ENCODE measurements at places on chromosomes 3 and 15.

DNA sequence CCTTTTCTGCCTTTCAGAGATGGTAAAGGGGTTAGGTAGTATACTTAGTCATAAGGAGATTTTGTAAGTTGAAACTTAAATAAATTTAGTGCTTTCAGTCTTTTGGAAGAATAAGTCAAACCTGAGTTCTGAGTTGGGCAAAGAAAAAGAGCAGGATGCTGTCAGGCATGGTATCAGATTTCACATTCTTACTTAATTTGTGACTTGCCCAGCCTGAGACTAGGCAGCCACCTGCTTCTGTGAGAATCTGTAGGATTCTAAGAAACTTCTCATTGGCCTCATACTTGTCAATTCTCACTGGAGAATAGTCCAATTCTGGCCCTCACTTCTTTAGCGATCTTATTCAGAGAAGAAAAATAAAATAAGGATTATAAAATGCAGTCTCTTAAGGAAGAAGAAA, 577.5 kb downstream of the DIPK2A start:
- DNase-seq, result no peak

- DNase-seq, result no peak
Measured at GRCh38 chr3:87867001-87867400, 191.8 kb downstream of the CGGBP1 start.

DNA sequence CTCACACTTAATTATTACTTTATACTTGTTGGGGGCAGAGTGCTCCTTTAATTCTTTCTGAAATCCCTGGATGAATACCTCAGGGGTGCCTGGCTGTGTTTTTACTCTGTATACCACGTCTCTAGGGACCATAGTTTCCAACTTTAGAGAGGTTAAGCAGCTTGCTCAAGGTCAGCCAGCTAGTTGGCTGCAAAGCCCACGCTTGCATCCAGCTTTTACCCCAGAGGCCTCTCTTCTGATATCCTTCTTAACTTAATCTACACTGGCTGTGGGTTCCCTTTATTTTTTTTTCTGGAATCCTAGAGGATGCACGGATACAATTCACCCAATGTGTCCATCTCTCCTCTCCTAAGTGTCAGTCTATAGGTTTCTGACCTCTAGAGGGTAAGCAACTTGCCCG, 1.4 kb downstream of the PDZRN3 start:
- DNase-seq, result no peak

DNA sequence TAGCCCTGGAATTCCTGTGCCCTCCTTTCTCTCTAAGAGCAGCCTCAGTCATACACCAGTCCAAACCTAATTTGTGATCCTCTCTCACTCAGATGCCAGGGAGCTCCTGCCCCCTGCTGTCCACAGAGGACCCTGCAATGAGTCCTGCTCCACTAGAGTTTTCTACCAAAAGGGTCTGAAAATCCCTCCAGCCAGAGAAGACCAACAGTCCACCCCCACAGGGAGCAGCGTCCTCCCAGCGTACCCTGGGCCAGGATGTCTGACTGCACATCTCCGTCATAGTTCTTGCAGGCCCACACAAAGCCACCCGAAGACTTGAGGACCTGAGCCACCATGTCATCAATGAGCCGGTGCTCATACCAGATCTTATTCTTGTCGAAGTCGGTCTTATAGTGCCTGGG, 15.4 kb downstream of the IDH2 start:
- DNase-seq, result peak; percentile 63

DNA sequence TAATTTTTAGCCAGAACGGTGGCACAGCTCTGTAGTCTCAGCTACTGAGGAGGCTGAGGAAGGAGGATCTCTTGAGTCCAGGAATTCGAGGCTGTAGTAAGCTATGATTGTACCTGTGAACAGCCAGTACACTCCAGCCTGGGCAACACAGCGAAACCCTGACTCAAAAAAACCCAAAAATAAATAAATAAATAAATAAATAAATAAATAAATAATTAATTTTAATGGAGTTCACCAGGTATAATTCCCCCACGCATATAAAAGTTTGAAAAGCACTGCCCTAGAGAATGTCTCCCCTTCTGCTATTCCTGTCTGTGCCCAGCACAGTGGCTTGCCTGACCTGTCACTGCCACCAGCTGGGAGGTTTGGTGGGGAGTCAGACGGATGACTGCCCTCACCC, 4.2 kb upstream of the RLBP1 start:
- DNase-seq, result no peak

Measured in CD4-positive, alpha-beta T cell treated with Interleukin-10 for 1 hour (primary cell).